ENCODE measurements at places on chromosomes 12 and 14. TPM values are rescaled to one million over a fixed set of nuclear protein-coding genes. Genes with fewer than 3 reads are reported as not detected.

The GLT8D2 gene
- total RNA-seq = 13.1 TPM

The CLEC9A gene
- total RNA-seq = not detected

The TMEM63C gene
- 7.7 TPM for total RNA-seq

The FAM186B gene
- 0.29 TPM for total RNA-seq

The PPP1R3E gene
- total RNA-seq = 11.5 TPM

The PLXNC1 gene
- total RNA-seq = 3.0 TPM

The CIROP gene
- not detected for total RNA-seq

The UNC79 gene
- 0.69 TPM for total RNA-seq

The IQSEC3 gene
- total RNA-seq = 8.8 TPM

The PLEKHG7 gene
- not detected for total RNA-seq

The SMOC1 gene
- total RNA-seq = 1.5 TPM

The SLC10A1 gene
- not detected for total RNA-seq

The NID2 gene
- 120 TPM for total RNA-seq

The BIN2 gene
- 0.18 TPM for total RNA-seq

The CLEC14A gene
- total RNA-seq = not detected

The PRB2 gene
- not detected for total RNA-seq

The NOVA1 gene
- 13.3 TPM for total RNA-seq

The BDKRB2 gene
- total RNA-seq = 11.3 TPM

The PLEKHD1 gene
- 0.20 TPM for total RNA-seq

The LTA4H gene
- total RNA-seq = 96.4 TPM

The TIGAR gene
- 21.0 TPM for total RNA-seq

The PNP gene
- total RNA-seq = 10.4 TPM

The PARPBP gene
- 13.7 TPM for total RNA-seq

The MUCL1 gene
- not detected for total RNA-seq

The ARID4A gene
- total RNA-seq = 28.1 TPM

The CERS5 gene
- 77.1 TPM for total RNA-seq

The CEP170B gene
- 28.4 TPM for total RNA-seq

The TSPAN19 gene
- total RNA-seq = 0.66 TPM

The PYGL gene
- total RNA-seq = 21.6 TPM

The AKT1 gene
- total RNA-seq = 117 TPM

The SALL2 gene
- total RNA-seq = 45.2 TPM

The KLRC2 gene
- total RNA-seq = not detected

The PCED1B gene
- 2.8 TPM for total RNA-seq

The KCNMB4 gene
- total RNA-seq = 14.1 TPM

The SERPINA3 gene
- total RNA-seq = 0.29 TPM

The RPL41 gene
- 4,057 TPM for total RNA-seq

The TMEM233 gene
- total RNA-seq = not detected

The ZNF219 gene
- total RNA-seq = 73.3 TPM

The PTPRR gene
- 0.52 TPM for total RNA-seq

The FGF6 gene
- not detected for total RNA-seq

The KITLG gene
- total RNA-seq = 13.0 TPM

The C14orf93 gene
- 14.0 TPM for total RNA-seq

The IL23A gene
- total RNA-seq = 0.51 TPM

The TEX52 gene
- not detected for total RNA-seq

The KRT5 gene
- 0.51 TPM for total RNA-seq

All from mesothelial cell of epicardium (in vitro differentiated cells).